ENCODE measurements at places on chromosomes 7 and 10. TPM values are rescaled to one million over a fixed set of nuclear protein-coding genes. Genes with fewer than 3 reads are reported as not detected.

ZNF783 gene
- polyA plus RNA-seq: 0.77 TPM

IMMP2L gene
- polyA plus RNA-seq: 33.4 TPM

CFAP58 gene
- 0.23 TPM for polyA plus RNA-seq

CCL26 gene
- 2.1 TPM for polyA plus RNA-seq

GPR26 gene
- 0.67 TPM for polyA plus RNA-seq

FOXK1 gene
- 0.84 TPM for polyA plus RNA-seq

PIK3AP1 gene
- not detected for polyA plus RNA-seq
